ENCODE measurements at places on chromosomes 1 and 21.

- DNase-seq: no peak
Measured at GRCh38 chr1:112504661-112505399, 3.9 kb upstream of the WNT2B start.

GRCh38 chr1:21365036-21365435 lies 74.8 kb upstream of the ECE1 start:
- DNase-seq: no peak

GRCh38 chr1:197980457-197980856 lies 63.3 kb downstream of the LHX9 start:
- no peak for DNase-seq

DNA sequence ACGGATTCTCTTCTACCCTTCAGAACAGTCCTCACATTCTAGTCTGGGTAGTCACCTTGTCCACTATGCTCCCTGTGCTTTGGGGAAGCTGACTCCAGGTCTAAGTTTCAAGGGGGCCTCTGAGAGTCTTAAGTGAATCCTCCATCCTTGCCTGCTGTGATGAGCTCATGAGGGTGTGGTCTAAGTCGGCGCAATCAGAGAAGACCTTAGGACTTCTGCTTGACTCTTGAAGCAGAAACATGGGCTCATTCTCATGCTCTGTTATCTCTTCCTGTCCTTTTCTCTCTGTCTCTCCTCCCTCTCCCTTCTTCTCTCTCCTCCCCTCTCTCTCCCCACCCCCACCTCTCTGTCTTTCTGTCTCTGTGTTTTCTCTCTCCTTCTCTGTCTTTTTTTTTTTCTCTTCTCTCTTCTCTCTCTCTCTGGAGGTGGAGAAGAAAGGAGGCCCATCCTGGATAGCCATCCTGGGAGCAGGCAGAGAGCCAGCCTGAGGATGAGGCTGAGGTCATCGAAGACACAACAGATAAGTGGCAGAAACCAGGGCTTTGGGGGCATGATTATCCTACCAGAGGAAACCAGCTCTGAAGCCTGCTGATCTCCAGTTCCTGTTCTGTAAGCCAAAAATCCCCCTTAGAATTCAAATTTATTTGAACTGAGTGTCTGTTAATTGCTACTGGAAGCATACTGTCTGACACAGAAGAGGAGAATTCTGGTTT lies 245.6 kb downstream of the SIPA1L2 start:
- DNase-seq: no peak

GRCh38 chr1:96927125-96927524 lies 205.5 kb downstream of the PTBP2 start:
- no peak for DNase-seq
